ENCODE measurements at places on chromosomes 3 and 15.

DNA sequence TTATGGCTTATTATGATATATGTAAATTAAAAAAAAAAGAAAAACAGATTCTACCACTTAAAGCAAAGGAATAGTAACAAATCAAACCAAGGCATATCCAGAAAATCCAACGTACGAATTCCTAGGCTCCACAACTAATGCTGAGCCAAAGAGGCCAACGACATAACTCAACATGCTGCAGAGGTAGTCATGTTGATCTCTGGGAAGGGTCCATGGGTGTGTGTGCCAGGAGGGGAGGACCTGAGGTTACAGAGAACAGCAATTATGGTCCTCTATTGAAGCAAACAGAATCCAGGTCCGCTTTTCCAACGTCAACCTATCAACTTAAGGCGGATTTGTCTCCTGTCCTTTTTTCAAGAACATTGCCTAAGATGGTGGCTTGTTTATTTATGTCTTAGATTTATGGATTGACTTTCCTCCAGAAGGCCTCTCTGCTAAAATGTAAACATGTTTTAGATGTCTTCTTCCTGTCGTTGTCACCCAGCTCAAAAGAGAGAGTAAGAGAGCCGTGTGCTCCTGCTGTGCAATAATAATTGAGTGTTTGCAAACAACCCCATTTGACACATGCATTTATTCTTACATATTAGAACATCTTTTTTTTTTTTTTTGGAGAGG, 20.4 kb downstream of the NANOGP8 start:
- no peak for DNase-seq

GRCh38 chr3:178676942-178677790, 140.9 kb downstream of the KCNMB2 start:
- DNase-seq, result no peak

DNA sequence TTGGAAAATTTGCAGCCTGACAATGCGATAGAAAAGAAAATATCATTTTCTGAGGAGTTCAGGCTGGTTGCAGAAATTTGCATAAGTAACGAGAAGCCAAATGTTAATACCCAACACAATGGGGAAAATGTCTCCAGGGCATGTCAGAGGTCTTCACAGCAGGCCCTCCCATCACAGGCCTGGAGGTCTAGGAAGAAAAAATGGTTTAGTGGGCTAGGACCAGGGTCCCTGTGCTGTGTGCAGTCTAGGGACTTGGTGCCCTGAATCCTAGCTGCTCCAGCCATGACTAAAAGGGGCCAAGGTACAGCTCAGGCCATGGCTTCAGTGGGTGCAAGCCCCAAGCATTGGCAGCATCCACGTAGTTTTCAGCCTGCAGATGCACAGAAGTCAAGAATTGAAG, 14.5 kb upstream of the AP4E1 start:
- DNase-seq, result no peak

GRCh38 chr3:188343894-188344293, 189.9 kb downstream of the LPP start:
- no peak for DNase-seq

DNA sequence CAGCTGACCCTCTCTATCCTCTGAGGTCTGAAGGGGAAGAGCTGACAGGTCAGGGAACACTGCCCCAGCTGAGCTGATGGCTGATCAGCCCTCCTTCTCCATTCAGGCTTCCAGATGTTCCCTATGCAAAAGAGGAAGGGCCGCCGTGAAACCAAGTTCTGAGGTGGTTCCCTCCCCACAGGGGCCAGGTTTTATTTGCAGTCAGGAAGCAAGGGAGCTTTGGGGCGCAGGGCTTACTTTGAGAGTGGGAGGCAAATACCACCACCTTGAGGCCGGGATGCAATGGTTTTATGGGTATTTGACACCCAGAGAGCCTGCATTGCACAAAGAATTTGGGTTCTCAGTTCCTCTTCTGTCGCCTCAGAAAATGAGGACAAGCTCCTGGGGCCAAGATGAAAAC, 186.9 kb downstream of the ARRDC4 start:
- no peak for DNase-seq

DNA sequence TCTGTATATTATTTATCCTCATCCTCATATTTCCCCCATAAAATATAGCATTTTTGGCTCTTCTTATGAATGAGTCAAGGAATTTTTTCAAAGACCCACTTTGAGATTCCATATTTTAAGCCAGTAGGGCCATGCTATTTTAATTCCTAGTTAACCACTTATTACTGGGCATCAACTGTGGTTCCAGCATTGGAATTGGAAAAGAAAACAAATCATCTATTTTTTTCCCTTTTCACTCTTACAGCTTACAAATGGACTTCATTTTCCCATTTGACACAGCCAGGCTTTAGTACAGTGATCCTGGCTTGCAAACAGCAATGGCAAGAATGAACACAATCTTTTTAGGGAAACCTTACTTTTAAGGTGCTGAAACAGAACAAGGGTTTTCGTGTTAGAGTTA, 19.4 kb upstream of the PLCL2 start:
- no peak for DNase-seq

DNA sequence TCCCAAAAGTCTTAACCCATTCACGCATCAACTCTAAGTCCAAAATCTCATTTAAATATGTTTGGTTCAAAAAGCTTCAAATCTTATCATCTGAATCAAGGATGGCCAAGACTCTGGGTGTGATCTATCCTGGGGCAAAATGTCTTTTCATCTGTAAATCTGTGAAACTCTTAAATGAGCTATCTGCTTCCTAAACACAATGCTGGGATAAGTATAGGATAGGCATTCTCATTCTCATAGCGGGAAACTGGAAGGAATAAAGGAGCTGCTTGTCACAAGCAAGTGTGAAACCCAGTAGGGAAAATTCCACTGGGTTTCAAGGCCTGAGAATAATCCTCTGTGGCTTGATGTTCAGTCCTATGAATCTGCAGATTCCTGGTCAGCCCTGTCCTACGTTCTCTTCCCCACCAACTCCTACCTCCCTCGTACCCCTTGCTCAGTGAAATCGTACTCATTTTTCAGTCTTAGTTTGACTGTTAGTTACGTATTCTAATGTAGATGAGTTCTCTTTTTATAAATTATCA, 156.7 kb downstream of the EPHA3 start:
- no peak for DNase-seq

DNA sequence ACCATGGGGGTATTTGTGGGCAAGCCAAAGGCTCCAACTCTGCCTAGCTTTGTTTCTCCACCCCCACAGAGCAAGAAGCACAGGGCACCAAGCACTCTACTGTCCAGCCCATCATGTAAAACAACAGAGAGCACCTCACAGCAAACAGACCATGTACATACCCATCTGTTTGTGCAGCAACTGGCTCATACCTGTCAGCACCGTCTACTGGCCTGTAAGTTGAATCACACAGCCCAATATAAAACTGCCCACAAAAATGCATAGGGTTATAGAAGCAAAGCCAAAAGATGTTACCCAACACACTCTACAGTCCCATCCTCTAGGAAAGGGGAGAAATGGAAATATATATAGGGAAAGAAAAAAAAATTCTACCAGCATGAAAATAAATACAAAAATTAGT, 139.7 kb upstream of the CPNE4 start:
- DNase-seq, result no peak

- DNase-seq, result no peak
Observed at GRCh38 chr3:106725566-106725965, 651.7 kb upstream of the CCDC54 start.

DNA sequence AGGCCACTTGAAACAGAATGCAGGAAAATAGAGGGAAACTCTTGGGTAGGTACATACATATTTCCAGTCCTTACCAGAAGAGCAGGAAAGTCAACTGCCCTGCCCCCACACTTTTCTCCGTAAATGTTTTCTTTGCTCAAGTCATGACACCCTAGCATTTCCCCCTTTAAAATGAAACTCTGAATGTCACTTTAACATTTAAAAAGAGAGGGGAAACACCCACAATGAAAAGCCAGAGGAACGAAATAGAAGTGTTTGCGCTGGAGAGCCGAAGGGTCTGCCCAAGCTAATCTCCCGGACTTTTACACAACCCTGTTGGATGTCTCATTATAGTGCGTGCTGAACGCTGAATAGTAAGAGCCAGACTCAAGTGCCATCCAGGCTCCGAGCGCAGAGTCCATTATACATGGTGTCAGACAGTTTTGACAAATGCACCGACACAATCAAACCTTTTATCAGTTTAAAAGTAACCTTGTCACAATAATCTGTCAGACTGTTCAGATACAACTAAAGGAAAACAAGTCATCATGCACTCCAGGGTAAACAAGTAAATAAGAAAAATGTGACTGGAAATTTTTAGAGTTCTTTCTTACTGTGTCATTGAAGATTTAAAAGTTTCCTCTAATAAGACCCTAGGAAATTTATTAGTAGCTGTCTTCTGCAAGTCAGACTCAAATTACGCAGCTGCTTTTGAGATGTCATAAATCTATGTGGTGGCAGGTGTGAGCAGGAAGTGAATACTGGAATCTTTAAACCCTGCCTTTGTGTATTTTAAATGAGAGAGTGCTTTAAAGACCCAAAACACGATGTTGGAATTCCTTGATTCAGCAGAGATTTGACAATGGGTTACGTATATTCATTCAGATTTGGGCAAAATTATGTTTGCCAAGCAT, 159.8 kb downstream of the RBMS3 start:
- no peak for DNase-seq

DNA sequence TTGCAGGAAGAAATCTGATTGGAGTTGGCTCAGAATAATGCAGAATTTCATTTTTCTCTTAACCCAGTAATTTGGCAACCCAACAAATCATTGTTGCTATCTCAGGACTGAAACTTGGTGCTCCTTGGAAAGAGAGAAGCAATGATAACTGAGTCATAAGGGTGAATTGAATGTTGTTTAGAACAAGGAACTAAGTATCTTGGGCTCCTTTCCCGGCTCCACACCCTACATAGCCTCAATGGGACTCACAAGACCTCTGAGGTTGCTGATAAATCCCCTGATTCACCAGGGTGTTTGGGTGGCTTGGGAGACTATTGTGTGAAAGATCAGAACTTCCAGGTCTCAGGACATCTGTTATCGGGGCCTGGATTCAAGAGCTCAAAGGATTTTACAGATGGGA, 7.8 kb upstream of the RAB8B start:
- no peak for DNase-seq

DNA sequence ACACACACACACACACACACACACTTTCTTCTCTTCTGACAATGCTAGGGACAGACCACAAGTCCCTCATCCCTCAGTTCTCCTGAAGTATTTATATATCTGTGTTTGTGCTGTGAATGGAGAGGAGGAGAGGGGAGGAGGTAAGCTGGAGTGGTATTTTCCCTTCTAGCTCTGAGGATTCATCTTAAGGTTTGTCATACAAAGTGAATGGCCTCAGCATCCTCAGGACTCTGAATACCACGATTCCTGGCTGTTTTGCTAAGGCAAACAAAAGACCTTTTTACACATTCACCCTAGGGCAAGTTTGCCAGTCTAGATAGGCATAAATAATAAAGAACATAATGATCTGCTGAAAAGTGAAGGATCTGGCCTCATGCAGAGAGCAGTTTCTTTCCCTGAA, 65.7 kb upstream of the CHMP2B start:
- no peak for DNase-seq

DNA sequence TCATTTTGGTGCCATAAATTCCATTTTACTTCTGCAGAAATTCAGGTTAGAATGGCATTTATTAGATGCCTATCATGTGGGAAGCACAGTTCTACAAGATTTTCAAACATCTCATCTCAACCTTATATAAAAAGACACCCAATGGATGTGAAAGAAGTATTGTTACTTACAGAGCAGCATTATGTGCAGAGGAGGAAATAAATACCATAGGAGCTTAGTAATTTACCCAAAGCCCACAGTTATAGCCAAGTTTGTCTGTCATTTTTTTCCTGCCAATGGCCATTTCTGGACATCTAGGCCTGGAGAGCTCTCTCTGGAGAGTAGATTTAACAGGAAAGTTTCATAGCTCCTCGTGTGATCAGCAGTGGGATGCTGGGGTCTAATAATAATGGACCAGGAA, 659.4 kb upstream of the NAALADL2 start:
- DNase-seq, result no peak

GRCh38 chr3:133895208-133896001, at the start of gene RAB6B:
RAB6B (minus strand) TSS chr3:133895882; CDS start chr3:133895466, 416 bp downstream.
- DNase-seq, result no peak

- DNase-seq, result no peak
Observed at GRCh38 chr3:56422316-56422715, 46.0 kb downstream of the ERC2 start.

DNA sequence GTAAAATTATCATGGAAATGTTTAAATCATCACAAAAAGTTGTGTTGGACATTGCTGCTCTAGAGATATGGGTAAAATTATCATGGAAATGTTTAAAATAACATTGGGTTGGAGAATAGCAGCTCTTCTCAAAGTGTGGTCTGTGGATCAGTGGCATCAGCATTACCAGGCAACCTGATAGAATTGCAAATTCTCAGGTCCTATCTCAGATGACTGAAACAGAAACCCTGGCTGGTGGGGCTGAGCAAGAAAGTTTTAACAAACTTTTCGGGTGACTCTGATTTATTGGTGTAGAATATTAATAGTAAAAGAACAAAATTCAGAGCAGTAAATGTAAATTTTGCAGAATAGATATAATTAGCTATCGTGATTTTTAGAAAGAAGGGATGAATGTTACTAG, 28.9 kb downstream of the NXPE3 start:
- DNase-seq, result no peak

- no peak for DNase-seq
Observed at GRCh38 chr3:76212679-76213078, 427.3 kb upstream of the ZNF717 start.

DNA sequence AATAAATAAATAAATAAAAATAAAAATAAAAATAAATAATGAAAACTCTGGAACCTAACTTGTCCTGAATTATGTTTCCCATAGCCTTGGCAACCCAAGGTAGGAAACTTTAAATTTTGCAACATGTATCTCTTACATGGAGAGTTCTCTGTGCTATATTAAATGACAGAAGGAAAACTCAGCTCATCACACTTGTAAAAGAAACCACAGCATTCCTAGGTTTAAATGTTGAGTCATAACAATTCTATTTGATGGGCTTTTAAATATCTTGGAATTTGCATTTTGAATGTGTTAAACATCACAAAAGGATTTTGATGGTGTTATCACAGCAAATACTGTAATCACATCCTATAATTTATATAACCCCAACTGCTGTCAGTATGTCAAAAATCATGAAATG, 144.2 kb downstream of the LRTM1 start:
- DNase-seq, result no peak

DNA sequence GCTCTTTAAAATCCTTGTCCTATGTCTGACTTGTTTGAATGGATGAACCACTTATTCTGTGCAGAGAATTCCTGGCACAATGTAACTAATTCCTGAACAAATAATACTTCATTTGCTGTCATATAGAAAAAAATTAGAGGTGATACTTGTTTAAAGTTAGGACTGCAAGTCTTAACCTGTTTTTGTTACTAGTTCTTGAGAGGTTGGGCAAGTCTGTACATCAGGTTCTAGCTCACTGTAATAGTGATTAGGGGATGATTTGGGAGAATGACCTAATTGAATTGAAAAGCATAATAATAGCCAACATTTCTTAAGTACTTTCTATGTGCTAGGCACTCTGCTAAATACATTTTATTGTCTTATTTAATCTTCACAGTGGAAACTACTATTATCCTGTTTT, 49.3 kb downstream of the GMPS start:
- DNase-seq, result no peak

DNA sequence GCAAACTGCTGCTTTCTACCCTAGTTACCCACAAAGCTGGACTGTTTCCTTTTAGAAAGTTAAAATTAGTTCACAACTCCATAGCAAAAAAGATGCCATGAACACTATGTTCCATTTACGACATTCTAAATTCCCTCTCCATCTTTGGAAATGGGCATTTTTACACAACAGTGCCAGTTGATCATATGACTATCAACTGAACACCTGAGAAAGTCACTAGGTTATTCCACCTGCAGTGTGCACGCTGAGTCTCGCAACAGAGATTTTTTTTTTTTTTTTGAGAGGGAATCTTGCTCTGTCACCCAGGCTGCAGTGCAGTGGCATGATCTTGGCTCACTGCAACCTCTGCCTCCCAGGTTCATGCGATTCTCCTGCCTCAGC, 120.3 kb downstream of the SNRK start:
- no peak for DNase-seq
